ENCODE measurements at places on chromosomes 1 and 21.

DNA sequence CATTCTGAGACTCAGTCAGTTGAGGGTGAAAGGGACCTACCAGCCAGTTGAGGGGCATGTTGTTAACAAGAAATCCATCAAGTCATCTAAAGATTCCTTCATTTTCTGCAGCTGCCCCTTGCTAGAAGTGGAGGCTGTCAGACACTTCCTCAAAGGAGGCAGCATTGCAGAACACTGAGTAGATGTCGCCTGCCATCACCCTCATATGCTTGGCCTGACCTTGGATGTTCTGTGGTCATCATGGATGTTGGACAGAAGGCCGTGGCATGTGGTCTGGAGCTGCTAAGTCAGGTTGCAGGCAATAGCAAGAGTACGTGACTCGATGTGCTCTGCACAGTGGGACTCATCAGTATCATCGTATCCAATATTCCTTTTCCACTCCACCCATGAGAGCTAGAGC lies 70.6 kb downstream of the GATAD2B start:
- no peak for DNase-seq

DNA sequence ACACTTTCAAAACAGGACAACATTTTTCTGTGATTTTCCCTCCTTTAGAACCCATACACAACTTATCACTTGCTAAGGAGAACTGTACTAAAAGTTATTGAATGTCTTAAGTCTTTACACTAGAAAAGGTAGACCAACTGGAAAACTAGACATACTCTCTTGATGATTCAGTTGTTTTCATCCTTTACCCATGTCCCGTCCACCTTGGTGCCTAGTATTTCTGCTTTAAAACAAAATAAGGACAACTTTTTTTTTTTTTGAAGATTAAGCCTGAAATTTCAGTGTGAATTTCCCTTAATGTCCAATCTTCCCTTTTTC lies 4.5 kb downstream of the CDKN2C start:
- no peak for DNase-seq

DNA sequence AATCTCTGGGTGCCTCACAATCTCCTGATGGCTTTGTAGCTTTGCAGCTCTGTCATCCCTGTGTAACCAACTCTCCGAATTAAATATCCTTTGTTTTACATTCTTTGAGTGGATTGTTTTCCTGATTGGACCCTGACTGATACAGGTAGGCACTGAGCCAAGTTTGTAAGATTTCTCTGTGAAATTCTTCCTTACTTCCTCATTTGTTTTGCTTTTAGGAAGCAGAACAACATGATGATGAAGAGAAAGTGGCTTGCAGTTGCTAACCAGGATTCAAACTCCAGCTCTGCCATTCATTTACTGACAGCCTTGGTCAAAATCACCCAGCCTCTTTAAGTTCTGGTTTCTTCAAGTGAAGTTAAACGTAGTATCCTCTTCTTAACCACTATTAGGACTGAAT lies 452.3 kb downstream of the OMA1 start:
- DNase-seq: no peak

GRCh38 chr1:89261926-89262515 lies 10.6 kb downstream of the GBP5 start:
- no peak for DNase-seq

- DNase-seq: no peak
These were observed 90.8 kb downstream of the DDAH1 start for GRCh38 chr1:85374160-85374559.
